ENCODE measurements at places on chromosomes 12 and 14. TPM values are rescaled to one million over a fixed set of nuclear protein-coding genes. Genes with fewer than 3 reads are reported as not detected.

GRCh38 chr14:77579780-77580179 is 36.7 kb downstream of the SPTLC2 start:
- no peak for DNase-seq

DNA sequence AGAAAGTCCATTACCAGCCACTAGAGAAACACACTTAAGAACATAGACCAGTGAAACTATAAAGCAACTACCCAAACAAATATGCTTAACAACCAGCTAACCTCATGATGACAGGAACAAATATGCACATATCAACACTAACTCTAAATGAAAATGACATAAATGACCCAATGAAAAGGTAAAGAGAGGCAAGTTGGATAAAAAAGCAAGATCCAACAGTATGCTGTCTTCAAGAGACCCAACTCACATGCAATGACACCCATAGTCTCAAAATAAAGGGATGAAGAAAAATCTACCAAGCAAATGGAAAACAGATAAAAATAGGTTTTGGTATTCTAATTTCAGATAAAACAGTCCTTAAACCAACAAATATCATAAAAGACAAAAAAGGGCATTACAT is 77.8 kb downstream of the TMTC3 start:
- no peak for DNase-seq

DNA sequence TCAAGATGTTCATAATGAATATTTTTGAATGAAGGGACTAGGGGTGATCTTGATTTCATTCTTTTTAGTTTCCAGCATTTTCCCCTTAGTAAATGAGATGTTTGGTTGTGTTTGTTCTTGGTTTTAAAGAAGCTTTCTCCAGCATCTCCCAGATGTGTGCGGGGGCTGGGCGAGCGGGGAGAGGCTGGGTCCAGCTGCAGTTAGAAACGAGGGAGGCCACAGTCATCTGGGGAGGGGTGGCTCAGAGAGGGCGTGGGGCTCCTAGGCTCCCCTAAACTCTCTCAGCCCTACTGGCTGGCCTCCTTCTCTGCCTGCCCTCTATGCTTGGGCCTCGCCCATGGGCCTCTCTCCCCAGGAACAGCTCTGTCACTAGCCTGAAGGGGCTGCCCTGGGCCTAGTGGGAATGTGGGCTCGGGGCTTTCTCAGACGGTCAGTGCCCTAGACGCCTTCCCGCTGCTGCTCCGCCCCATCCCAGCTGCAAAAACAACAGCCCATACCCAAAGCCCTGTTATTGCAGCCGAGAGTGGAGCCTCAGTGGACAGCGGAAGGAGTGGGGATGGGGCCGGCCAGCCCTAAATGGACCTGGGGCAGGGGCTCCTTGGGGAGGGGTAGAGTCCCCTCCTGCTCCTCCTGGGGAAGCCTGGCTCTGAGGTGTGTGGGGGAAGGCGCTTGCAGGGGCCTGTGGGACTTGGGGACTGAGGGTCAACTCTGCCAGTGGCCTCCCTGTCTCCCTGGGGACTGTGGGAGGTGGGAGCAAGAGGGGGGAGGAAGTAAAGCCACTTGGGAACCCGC is 18.3 kb upstream of the EIF2B2 start:
- no peak for DNase-seq

GRCh38 chr12:121590476-121591143 is 9.8 kb upstream of the KDM2B start:
- peak; percentile 80 for DNase-seq

DNA sequence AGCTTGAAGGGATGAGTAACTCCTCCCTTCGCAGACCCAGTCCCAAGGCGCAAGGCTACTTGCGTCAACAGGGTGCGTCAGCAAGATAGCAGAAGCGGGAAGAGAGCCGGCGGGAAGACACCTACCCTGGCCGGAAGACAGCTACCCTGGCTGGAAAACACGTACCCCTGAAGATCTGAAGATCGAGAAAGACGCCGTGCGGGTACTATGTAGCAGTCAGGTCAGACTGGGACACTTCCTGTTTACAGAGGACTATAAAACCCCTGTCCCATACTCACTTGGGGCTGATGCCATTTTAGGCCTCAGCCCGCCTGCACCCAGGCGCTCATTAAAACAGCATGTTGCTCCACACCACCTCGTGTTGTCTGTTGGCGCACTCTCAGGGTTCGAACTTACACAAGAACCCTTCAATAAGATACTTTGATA is 80.9 kb downstream of the ABCD2 start:
- DNase-seq = no peak

Gene INF2
- total RNA-seq = 50.9 TPM

GRCh38 chr12:1576410-1577241 is 17.8 kb downstream of the FBXL14 start:
- no peak for DNase-seq

Gene PYM1
- 18.8 TPM for total RNA-seq

GRCh38 chr12:104870797-104871196 is 87.3 kb downstream of the SLC41A2 start:
- no peak for DNase-seq

Measured in activated naive CD4-positive, alpha-beta T cell treated with anti-CD3 and anti-CD28 coated beads for 36 hours (primary cell).